ENCODE measurements at places on chromosomes 6 and 20.

GRCh38 chr6:92110403-92110802 lies 1309.0 kb downstream of the EPHA7 start:
- no peak for DNase-seq

- DNase-seq, result no peak
Observed at GRCh38 chr20:62606551-62607201, 35.6 kb upstream of the SLCO4A1 start.

- no peak for DNase-seq
Observed at GRCh38 chr6:166031275-166031674, 136.4 kb downstream of the TBXT start.

DNA sequence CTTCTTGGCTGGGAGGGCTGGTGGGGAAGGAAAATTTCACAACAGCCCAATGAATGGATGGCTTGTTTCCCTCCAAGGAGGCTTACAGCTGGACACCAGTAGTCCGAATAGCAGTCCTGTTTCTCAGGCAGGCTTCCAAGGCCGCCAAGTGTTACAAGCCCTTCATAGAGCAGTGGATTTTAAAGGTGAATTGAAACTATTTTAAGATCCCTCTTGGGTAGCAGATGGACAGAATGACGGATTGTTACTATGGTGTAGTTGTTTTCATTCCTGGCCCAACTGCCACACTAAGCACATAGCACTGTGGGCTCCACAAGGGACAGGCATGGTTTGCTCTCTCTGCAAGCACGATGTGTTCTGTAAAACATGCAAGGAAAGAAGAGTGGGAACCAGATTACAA lies 203.3 kb upstream of the TAB2 start:
- DNase-seq, result no peak

- DNase-seq, result no peak
Observed at GRCh38 chr6:47665112-47665511, 33.3 kb upstream of the ADGRF4 start.

DNA sequence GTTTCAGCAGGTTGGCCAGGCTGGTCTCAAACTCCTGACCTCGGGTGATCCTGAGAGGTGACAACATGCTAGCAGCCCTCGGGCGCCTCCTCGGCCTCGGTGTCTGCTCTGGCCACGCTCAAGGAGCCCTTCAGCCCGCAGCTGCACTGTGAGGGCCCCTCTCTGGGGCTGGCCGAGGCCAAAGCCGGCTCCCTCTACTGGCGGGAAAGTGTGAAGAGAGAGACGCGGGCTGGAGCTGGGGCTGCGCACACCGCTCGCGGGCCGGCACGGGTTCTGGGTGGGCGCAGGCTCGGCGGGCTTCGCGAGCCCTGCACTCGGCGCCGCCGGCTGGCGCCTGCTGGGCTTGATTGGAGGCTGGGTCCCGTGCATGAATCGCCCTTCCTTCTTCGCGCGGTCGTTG lies 80.8 kb upstream of the RBM24 start:
- DNase-seq, result no peak

DNA sequence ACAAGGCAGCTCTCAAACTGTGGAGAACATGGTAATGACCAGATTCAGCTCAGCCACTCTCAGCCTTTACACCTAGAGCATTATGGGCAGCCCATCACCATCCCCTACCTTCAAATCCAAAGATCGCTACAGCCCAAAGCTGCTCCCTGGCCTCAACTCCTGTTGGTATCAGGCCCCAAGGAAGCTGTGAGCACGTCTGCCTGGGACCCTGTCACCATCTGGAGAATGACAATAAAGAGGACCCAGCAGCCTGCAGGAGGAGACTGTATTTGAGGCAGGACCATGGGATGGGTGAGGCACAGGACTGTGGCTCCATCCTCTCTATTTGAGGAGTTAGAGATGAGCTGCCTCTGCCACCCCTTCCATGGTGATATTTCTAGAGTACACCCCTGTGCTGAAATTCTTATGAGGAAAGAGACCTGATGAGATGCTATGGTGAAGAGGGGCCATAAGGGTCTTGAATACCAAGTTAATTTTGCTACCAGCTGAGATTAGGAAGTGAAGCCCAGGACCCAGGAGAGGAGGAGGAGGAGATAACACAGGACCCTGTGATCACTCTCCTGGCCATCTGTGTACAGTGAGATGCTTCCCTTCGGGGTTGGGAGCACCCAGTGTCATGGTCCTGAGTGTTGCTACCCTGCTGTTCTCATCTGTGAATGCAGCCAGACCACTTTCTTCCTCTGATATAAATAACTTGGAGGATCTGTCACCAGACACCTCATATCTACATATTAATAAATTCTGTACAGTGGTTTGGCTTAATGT lies 19.6 kb upstream of the MICB start:
- DNase-seq, result no peak

GRCh38 chr6:24536466-24536865 lies 41.7 kb downstream of the ALDH5A1 start:
- DNase-seq, result no peak

DNA sequence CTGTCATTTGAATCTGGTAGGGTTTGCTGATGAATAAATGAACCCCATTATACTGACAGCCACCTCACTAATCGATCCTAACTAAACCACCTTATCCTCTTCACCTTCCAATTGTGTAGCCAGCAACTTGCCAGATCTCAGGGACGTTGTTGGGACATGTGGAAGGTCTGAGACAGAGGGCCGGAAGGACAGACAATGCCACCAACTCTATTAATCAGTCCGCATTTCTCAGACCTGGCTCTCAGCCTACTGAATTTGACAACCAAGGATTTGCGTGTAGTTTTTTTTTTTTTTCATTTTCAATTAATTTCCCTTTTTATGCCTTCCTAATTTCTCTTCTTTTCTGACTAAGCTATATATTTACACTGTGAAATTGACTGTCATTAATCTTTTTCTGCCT lies 122.5 kb downstream of the CARMIL1 start:
- DNase-seq, result no peak

DNA sequence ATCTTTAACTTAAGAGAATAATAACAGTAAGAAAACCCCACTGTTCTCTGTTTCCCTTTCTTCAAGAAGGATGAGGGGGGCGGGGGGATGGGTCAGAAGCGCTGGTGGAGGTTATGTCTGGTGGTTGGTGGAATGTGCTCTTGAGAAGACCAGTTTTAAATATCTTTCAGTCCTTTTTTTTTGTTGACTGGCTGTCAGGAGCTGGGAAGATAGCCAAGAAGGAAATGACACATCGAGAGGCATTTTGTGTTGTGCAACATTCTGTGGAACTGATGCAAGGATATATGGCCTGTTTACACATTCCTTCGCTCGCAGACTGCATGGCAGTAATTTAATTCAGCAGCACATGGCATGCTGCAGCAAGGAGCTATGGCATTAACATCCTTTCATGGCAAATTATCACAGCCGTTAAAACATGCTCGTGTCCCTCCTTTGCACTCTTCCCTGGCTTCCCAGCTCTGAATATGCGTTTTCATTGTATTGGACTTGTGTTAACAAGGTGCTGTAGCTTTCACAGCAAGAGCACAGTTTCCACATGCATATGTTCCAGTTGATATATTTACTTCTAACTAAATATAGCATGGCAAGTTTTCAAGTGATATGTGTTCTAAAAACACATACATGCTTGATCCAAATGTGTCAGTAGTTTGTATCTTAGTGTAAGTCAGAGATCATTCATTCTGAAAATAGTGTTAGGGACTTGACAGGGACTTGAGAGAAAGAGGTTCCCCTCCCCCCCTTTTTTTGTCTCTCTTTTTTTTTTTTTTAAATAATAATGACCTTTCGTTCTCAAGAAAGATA lies 68.2 kb upstream of the SUPT3H start:
- no peak for DNase-seq

GRCh38 chr20:42576167-42576566 lies 613.5 kb downstream of the PTPRT start:
- DNase-seq, result no peak

GRCh38 chr6:74936886-74937285 lies 269.0 kb downstream of the COL12A1 start:
- no peak for DNase-seq

DNA sequence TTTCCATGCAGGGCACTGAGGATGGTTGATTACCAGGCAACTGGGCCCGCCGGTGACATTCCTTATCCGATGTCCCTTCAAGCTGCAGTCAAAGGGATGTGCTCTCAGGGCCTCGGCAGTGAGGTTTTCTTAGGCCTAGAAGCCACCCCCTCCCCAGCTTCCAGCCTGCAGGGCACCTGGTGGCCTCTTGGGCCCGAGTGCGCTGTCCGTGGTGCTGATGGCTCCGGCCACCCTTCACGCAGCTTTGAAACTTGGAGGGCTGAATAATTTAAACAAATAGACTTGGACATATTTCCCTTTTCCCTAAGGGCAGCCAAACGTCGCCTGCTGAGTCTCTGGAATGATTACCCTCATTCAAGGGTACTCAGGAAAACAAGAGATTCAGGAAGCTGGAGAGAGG lies 8.9 kb upstream of the MLN start:
- DNase-seq, result no peak

GRCh38 chr6:166423781-166424180 lies 41.0 kb upstream of the MPC1 start:
- no peak for DNase-seq
